ENCODE measurements at places on chromosomes 5 and 9.

DNA sequence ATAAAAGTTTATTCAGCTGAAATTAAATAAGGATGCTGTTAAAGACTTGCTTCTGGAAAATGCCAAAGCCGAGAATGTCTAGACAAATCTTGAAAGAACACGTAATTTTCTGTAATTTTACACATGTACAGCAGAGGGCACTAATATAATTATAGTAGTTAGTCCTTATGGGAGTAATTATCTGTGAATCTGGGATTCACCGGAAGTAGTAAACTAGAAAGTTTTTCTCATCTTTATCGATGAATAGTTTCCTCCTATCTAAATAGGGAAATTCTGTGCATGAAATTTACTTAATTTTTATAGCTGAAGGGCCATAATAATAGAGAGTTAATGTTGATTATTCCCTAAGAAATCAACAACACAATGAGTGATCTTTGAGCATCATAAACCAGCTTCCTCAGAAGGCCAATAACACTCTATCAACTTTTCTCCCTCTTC lies 18.4 kb upstream of the CNTLN start:
- no peak for DNase-seq
- H3K4me1 ChIP-seq = no peaks in the 10 kb centered on the region
- no peak overlapping the region for H3K4me3 ChIP-seq

- no peak overlapping the region for H3K27ac ChIP-seq
- H3K36me3 ChIP-seq = no peaks in the 10 kb centered on the region
- H3K4me3 ChIP-seq = no peak overlapping the region
Measured at GRCh38 chr5:123514615-123515355, 2.8 kb downstream of the CSNK1G3 start.

DNA sequence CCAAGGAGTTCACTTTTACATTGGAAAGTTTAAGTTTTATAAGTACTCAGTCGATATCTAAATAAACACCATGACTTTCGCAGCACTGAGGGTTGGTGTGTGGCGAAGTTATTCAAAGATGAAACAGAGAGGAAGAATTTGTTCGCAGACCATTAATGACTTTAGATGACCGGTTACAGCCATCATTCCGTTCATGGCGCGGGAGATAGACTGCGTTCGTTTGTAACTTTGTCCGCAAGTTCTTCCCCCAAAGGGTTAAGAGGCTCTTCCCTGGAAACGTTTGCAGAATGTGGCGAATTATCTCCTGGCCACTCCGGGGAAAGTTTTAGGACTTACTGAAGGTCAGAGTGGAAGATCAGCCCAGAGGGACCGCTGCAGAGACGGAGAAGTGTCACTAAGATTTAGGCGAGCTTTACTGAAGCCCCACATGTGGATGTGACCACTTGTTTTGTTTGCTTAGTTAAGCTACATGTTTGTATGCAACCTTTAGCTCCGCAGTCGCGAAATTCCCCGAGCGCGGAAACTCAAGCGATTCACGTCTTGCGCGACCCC lies 2.2 kb upstream of the FOXD1 start:
- peak overlapping the region; percentile 22 for H3K4me3 ChIP-seq
- DNase-seq = no peak
- H3K4me1 ChIP-seq = peaks cover 30% of the 10 kb centered on the region
- no peak overlapping the region for H3K27ac ChIP-seq
- H3K36me3 ChIP-seq = no peaks in the 10 kb centered on the region

DNA sequence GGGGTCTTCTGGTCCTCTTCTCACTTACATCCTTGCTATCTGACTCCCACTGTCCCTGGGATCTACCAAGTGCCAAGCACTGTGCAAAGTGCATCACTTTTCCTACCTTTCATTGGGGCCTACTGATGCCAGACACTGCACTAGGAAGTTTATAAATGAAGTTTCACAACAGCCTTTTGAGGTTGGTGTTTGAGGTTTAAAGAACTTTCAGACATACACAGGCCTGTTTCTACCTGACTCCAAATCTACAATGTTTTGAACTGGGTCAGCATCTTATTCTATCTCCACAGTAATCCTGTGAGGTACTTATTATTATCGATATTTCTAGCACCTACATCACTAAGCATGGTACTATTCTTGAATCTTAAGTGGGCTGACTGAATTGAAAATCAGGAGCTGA lies 227.7 kb downstream of the ZSWIM6 start:
- peaks cover 4% of the 10 kb centered on the region for H3K27me3 ChIP-seq
- no peak overlapping the region for H3K27ac ChIP-seq
- H3K36me3 ChIP-seq = no peaks in the 10 kb centered on the region
- no peak overlapping the region for H3K4me3 ChIP-seq
